ENCODE measurements at places on chromosomes 7 and 10.

GRCh38 chr7:121369462-121369861, 26.6 kb downstream of the FAM3C start:
- no peak for DNase-seq

DNA sequence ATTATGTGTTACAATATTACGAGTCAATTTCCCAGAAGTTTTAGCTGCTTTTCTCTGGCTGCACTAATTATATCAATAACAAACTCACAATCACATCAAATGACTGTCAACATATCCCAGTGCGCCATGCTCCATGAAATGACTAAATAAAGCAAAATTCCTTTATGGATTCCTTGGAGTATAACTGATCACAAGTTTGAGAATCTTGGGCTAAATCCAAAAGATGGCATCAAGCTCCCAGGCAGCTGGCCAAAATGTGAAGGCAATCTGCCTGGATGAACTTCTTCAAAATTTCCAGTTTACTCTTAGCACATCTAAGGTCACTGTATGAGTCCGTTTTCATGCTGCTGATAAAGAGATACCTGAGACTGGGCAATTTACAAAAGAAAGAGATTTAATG, 210.8 kb downstream of the CCSER2 start:
- DNase-seq: no peak

DNA sequence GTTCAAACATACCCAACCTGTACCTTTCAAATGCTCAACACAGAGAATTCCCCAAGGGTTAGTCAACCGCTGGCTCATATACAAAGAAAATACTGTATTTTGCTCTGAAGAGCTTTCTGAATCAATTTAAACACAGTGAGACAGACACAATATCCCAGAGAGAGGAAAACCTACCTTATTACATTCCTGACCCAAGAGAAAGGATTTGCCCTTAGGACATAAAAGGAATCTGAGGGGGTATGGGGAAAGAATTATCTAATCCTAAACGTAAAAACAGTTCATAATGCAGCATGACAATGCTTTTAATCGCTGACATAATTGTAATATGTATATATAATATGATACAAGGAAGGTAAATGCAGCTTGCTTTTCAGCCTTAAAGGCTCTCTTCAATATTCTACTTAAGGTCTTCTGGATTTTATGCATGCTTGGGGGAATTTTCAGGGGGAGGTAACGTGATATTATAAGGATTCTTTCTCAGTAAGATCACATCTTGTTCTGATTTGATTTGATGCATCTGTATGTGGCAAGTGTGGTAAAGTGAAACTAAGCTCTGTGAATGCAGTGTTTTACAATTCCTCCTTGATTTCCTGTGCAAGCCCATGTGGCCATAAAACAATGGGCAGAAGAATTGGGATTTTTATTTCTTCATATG, 240.5 kb downstream of the GLI3 start:
- no peak for DNase-seq

DNA sequence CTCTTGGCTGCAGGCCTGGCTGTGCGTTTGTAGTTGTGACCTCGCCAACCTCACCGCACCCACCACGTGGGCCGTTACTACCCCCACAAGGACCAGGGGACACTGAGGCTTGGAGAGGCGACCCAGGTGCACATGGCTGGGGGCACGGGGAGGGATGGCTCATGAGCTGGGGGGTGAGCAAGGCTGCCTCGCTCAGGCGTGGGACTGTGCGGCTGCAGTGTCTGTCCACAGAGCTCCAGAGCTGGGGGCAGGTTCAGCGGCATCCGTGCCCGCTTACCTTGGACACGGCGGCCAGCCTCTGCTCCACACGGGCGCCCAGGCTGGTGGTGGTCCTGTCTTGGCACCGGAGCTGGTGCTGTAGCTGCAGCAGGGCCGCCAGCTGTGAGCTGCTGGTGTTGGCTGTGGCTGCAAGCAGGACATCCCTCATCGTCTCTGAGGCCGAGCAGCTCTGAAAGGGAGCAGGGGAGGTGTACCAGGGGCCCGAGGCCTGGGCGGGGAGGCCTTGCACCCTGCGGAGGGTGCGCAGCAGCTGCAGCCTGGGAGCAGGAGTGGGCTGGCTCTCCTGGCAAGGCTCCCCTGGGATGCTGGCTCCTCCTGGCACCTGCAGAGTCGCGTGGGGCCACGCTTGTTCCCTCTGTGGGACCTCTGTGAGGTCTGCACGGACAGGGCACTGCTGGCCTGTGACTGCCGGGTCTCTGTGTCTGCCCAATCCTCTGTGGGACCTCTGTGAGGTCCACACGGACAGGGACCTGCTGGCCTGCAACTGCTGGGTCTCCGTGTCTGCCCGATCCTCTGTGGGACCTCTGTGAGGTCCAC, 60.0 kb upstream of the NKX6-2 start:
- DNase-seq: no peak

- DNase-seq: no peak
Measured at GRCh38 chr10:4242561-4243035, 457.6 kb upstream of the KLF6 start.

DNA sequence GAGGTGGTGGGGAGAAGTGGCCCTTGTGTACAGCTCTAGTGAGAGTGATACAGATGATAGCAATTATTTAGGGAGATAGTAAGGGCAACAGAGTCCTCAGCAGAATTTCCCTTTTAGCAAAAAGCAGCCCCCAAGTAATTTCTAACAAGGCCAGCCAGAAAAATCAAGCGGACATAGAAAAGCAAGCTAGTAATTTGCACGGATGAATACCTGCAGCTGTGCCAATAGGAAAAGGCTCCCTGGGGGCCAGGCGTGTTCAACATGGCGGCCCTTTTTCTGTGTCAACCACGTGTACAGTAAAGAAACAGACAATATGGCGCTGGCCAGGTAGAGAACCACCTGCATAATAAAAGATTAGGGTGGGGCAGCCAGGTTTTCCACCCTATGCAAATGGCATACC, 7.4 kb downstream of the MCM10 start:
- no peak for DNase-seq

DNA sequence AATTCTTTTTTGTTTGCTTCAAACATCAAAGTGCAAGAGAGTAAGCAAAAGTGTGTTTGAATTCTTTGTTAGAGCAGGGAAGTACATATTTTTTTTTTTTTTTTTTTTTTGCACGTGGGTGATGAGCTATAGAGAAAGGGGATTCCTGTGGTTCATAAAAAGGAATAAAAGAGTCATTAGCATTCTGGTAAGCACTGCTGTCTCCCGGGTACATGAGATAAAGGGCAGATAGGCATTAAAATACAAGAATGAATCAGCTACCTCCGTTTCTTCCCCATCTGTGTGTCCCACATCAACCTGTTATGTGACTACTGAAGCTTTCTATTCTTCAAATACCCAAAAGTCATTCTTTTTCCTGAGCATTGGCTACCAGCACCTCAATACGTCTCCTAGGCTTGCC, 102.4 kb upstream of the SEMA3D start:
- no peak for DNase-seq

DNA sequence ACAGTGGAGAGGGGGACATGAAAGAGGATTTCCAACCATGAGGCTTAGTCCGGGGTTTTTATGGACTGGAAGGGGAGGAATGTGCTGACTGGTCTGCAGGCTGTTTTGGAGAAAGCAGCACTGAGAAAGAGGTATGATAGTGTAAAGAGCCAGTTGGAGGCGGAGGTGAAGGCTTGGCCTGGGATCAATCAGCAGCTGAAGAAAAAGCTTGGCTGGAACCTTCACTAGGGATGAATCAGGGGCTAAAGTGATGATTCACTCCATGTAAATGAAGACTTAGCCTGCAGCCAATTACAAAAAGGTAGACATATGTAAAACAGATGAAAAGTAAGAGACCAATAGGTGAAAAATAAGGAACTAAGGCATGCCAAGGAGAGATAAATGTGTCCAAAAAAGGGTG, 1382.6 kb downstream of the GATA3 start:
- DNase-seq: no peak

DNA sequence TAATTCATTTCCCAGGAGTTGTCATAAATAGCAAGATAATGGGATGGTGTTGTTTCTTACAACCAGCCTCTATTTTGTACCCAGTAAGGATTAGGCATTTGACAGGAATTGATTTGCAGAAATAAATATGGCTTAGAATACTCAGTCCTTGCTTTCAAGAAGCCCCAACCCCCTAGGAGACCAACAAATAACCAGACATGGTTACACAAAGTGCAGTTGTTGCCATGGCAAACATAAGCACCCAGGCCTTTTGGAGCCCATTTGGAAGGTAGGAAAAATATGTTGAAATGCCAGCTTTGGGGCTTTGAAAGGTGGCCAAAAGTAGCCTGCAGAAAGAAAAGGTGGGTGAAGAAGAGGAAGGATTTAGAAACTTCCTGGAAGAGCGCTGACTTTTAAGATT, 397.5 kb downstream of the CDC14C start:
- DNase-seq: no peak

DNA sequence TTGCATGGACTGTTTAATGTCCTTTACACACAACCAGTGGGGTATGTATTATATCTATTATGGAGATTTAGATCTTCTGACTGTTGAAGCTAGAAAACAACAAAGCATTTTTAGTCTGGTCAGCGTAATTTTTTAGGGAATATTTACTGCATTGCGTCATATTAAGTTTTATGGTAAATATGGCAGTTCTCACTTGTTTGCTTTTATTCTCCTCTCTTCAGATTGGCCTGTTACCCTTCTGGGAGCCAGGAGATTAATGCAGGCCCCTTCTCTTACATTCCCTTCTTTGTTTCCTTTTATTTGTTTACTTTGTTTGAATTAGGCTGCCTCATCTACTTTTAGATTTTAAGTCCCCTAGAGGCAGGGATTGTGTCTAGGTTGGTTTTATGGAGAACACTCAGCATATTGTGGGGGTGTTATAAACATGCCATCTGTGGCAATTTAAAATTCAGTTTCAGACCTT, 13.8 kb downstream of the UBE2D1 start:
- no peak for DNase-seq
